Bronchial epithelial cell (primary cell): ENCODE measurements at places on chromosomes 12 and 14.

DNA sequence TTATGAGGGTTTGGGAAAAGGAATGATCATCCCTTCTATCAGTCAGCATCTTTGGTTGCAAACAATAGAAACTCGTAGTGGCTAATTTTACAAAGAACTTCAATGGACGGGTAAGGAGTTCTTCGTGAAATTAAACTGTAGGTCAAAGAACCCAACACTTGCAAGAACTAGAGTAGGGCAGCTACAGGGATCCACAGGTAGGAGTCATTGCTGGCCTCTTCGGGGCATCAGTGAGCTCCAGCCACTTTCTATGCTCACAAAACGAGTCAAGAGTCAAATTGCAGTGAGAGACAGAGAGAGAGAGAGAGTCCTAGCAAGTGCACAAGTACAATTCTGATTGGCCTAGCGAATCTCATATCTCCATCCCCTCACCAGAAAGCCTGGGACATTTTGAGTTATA lies 29.9 kb upstream of the OTX2 start:
- DNase-seq: no peak

GRCh38 chr12:126346087-126346486 lies 1280.9 kb downstream of the AACS start:
- DNase-seq: no peak

DNA sequence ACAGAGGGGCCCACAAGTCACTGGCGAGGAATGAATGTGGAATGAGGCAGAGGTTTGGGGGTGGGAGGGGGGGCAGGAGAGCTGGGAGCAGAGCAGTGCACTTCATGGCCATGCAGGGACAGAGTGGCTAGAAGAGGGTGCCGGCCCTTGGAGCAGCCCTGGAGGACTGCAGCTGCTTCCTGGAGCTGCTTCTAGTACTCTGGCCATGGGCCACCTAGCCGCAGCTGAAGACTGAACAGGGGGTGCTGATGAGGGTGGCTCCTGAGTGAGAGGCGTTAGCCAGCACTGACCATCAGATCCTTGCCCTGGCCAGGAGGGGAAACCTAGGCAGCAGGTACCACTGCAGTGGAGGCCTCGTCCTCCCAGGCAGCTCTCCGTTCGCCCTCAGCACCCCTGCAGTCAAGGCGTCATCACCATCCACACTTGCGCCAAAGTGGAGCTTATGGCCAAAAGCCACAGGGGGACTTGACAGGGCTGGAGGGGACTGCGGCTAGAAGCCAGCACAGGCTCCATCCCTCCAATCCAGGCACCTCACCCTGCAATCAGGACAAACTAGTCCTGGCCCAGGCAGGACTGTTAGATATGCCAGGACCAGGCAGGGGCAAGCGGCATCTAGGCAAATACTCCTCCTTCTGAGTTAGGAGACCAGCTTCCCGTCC lies 16.4 kb downstream of the OTUB2 start:
- DNase-seq: no peak

DNA sequence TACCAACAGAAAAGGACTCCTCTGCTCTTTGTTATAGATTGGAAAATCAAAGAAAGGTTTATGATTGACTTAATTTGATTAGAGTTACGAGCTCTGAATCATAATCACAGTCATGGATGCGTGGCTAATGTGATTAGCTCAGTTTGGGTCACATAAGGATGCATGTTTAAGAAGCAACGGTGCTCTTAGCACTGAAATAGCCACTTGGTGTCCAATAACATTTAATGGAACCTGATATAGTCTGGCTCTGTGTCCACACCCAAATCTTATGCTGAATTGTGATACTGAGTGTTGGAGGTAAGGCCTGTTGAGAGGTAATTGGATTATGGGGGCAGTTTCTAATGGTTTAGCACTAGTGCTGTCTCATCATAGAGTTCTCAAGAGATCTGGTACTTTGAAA lies 501.6 kb downstream of the SLC6A15 start:
- no peak for DNase-seq

- no peak for DNase-seq
These were observed 22.8 kb upstream of the SLC38A2 start for GRCh38 chr12:46395388-46395787.

DNA sequence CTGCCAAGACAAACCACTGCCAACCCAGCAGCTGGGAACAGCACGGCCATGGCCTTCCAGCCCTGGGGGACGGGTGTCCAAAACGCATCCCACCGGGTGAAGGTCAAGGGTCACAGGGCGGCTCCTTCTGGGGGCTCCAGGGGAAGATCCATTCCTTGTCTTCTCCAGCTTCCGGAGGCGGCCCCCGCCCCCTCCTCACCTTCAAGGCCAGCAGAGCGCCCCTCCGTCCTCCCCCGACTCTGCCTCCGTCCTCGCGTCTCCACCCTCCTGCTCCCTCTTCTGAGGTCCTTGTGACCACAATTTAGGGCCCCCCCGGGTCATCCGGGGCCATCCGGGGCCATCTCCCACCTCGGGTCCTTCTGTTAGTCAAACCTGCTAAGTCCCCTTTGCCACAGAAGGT lies 3.9 kb upstream of the NUDT14 start:
- DNase-seq: no peak

GRCh38 chr12:109726511-109727038 lies 12.9 kb downstream of the FAM222A start:
- no peak for DNase-seq

- no peak for DNase-seq
These were observed 80.6 kb upstream of the DICER1 start for GRCh38 chr14:95237958-95238340.

- peak; percentile 68 for DNase-seq
These were observed 73.8 kb upstream of the BDKRB2 start for GRCh38 chr14:96130854-96131253.
